ENCODE measurements at places on chromosomes 7 and 10.

GRCh38 chr10:80110986-80111385, 21.5 kb upstream of the PLAC9 start:
- no peak for DNase-seq

- no peak for DNase-seq
These were observed 66.2 kb upstream of the NANOS1 start for GRCh38 chr10:118963341-118963740.

- no peak for DNase-seq
These were observed 39.3 kb upstream of the CDK6 start for GRCh38 chr7:92875719-92876118.

DNA sequence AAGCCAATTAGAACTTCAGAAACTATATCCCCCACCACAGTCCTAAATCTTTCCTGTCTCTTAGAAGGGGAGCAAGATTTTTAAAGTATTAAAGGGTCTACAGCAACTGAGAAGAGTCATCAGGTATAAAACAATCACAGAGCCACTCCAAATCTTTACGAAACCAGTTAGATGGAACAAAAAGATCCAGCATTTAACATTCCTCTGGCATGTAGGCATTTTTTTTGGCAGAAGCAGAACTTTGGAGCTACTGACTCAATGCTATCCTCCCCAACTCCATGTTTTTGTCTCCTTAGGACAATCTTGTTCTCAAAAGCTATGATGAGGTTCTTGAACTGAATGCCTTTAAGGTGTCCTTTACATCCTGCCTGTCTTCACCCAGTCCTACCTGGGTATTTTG, 333.3 kb downstream of the PRPF18 start:
- DNase-seq, result no peak

GRCh38 chr7:44974549-44974948, 4.3 kb downstream of the MYO1G start:
- no peak for DNase-seq

GRCh38 chr10:17479822-17480221, 25.4 kb upstream of the ST8SIA6 start:
- DNase-seq, result no peak

All from omental fat pad (tissue), 4 donors.